Non-pigmented ciliary epithelial cell (primary cell): ENCODE measurements at places on chromosomes 11 and 22.

- DNase-seq, result no peak
Measured at GRCh38 chr11:129620237-129621104, 195.2 kb upstream of the TMEM45B start.

- no peak for DNase-seq
Measured at GRCh38 chr22:39494471-39495120, 7.5 kb upstream of the MIEF1 start.

DNA sequence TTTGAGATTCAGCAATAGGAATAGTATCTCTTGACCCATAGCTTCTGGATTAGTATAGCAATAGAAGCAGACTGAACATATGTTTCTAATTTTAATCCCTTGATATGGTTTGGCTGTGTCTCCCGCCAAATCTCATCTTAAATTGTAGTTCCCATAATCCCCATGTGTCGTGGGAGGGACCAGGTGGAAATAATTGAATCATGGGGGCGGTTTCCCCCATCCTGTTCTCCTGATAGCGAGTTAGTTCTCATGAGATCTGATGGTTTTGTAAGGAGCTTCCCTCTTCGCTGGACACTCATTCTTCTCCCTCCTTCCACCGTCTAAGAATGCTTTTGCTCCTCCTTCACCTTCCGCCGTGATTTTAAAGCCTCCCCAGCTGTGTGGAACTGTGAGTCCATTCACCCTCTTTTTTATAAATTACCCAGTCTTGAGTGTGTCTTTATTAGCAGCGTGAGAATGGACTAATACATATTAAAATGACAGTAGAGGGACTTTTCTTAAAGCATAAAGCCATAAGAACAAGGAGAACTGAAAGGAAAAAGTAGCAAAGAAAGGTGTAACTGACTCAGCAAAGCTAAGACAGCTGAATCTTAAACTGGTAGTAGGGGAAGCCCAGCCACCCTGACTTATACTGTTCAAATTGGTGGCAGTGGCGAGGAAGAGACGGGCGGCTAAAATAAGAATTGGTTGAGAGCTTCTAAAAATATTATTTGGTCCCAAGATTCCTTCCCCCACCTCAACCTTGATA, 20.3 kb upstream of the SLN start:
- DNase-seq, result no peak

DNA sequence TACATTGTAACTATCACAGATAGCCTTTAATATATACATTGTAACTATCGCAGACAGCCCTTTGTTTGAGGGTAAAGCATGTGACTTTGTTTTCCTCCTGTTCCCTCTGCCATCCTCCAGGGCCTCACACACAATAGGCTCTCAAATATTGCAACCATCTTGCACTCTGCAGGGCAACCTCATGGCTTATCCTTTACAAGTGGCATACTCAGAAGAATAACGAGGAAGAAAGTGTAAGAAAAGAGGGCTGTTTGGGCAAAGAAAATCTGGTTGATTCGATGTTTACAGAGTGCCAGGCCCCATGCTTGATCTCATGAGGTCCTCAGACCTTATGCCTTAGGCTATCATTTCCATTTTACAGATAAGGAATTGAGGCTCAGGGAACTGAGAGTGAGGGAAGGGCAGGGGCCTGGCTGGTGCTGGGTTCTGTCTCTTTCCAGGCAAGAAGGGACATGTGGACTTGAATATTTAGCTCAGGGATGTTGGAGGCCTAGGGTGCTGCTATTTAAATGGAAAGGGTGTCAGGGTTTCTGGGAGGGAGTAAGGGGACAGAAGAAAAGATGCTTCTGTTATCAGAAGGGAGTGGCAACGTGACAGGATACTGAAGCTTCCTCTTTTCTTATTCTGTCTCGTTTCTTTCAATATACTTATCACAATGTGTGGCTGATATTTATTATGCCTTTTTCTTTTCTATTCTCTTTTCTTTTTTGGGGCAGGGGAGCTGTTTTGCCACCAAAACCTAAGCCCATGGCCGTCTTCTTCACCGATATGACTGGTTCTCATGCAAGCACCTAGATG, 1.1 kb upstream of the SAMM50 start:
- DNase-seq, result no peak

GRCh38 chr22:31119026-31119717, 3.6 kb upstream of the INPP5J start:
- DNase-seq, result no peak

- no peak for DNase-seq
Measured at GRCh38 chr11:27524155-27524554, 17.6 kb upstream of the LIN7C start.

DNA sequence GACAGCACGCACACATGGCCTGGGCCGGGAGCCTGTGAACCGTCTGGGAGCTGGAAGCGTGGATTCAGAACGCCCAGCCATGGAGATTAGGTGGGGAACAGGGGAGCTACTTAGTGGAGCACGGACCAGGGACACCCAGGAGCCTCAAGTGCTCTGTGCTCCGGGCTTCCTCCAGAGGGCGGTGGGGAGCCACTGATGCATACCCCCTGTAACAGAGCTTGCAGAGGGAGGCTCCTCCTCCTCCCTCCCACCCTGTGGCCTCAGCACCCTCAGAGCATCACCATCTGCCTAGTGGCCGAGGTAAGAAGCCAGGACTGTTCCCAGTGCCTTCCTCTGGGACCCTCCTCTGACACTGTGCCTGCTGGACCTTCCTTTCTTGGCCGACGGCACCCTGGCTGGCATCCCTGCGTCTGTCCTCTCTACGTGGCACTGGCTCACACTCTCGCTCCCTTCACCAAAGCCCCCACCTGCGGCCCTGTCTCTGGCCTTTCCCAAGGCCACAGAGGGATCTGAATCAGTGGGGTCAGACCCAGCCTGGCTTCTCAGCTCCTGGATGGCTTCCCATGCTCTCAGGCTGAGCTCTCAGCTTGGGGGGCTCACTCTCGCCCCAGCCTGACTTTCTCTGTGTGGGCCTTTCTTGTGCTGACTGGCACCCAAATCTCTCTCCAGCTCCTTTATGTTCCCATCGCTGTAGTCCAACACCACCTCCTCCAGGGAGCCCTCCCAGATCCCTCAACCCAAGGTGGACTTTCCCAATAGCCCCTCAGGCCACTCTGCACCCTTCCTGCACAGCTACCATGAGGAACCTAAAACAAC, 780.9 kb downstream of the BRD1 start:
- DNase-seq, result no peak

DNA sequence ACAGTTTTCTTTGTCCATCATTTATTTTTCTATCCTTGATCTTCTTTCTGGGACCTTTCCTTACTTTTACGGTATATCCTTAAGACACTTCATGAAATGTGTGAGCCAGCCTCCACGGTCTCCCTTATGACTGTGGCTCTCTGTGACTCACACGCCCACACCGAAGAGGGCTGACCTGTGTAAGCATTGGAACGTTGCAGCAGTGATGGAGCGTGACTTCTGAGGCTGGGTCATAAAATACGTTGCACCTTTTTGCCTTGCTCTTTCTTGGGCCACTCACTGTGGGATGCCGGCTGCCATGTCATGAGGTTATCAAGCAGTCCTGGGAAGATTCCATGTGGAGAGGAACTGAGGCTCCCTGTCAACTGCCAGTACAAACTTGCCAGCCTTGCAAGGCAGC, 96.3 kb upstream of the RAB1B start:
- DNase-seq, result peak; percentile 58
